AG09309 (cell line): ENCODE measurements at places on chromosomes 7 and 10.

GRCh38 chr10:85598646-85599045, 767.9 kb downstream of the GRID1 start:
- DNase-seq: no peak

DNA sequence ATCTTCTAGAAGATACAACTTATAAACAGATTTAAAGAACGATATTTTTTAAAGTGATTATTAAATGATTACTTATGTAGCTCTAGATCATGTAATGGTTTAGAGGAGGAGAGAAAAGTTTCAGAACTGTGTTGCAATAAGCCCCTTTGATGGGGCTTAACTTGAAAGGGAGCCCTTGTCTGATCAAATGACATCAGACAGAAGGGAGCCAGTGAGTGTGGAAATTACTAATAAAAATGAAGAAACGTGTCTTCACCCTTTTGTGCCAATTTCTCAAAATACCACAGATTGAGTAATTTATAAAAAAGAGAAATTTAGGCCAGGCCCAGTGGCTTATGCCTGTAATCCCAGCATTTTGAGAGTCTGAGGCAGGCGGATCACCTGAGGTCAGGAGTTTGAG, 318.2 kb downstream of the EXOC4 start:
- no peak for DNase-seq

GRCh38 chr10:114879541-114880158, 58.1 kb downstream of the FHIP2A start:
- no peak for DNase-seq

- DNase-seq: no peak
These were observed 679.4 kb upstream of the C7orf33 start for GRCh38 chr7:147911201-147911601.

DNA sequence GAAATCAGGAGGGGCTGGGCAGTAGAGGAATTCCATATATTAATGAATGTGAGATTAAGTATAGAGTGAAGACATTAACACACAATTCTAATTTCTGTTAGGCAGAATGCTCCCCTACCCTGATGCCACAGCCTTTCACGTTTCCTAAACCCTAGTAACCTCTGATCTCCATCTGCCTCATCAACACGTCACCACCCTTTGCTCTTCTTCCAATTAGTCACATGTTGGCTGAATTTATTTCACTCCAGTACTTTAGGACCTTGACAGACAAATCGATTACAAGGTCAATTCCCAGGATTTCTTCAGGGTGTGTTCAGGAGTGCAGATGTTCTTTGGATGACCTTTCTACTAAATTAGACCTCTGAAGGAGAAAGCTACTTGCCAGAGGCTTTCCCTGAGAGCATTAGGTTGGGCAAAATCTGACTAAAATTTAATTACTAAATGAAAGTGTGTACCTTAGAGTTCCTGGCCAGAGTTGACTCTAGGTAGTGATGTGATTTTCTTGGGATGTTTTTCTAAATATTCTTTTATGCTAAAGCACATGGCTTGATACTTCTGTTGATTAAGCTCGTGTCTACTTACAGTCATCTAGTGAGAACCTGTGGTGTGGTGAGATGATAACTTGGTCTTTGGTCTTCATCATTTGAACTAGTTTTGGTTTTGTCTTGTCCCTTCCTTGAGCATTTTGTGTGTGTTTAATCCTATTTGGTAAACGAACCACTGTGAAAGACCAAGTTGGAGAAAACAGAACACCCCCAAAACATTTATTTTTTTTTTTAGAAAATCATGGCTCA, 12.7 kb downstream of the AGR2 start:
- no peak for DNase-seq

DNA sequence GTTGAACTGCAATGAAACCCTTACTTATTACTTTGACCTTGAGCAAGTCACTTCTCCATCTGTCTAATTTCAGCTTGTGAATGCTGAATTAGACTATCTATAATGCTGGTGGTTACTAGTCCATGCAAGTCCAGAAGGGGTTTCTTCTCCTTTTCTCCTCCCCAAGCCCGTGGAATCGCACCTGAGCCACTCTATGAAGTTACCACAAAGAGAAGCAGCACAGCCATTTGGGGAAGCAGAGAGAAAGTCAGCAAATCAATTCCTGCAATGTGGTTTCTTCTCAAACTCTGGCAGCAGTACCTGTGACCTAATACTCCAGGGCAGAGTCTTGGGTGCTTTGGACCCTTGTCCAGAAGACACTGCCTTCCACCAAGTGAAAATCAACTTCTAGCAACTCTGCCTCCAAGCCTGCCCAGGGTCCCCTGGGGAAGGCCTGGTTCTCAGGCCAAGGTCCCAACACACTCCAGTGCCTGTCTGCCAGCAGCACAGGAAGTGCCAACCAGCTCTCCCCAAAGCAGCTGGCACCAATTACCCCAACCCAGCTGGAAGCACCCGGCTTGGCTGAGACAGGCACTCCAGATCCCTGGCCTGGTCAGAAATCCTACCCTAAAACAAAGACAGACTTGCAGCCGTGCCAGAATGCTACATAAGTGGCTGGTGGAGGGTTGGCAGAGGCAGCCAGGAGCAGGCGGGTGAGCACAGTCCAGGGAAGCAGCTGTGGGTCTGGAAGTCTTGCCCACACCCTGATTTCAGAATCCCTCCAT, 200.3 kb downstream of the LSM5 start:
- no peak for DNase-seq

DNA sequence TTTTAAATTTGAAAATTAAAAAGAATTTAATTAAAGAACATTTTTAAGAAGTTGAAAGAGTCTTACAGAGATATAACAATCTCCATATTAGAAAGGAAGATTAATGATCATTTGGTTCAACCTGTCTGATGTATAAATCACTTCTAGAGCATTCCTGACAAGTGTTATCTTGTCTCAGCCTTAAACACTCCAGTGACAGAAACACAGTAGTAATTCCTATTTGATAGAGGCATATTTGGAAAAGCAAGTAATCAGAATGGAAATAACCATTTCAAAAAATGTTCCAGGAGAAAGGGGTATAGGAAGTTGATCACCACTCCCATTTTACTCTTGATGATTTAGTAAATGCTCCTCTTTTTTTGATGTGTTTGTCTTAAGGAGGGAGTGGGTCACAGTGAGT, 213.1 kb upstream of the FAM3C start:
- no peak for DNase-seq

DNA sequence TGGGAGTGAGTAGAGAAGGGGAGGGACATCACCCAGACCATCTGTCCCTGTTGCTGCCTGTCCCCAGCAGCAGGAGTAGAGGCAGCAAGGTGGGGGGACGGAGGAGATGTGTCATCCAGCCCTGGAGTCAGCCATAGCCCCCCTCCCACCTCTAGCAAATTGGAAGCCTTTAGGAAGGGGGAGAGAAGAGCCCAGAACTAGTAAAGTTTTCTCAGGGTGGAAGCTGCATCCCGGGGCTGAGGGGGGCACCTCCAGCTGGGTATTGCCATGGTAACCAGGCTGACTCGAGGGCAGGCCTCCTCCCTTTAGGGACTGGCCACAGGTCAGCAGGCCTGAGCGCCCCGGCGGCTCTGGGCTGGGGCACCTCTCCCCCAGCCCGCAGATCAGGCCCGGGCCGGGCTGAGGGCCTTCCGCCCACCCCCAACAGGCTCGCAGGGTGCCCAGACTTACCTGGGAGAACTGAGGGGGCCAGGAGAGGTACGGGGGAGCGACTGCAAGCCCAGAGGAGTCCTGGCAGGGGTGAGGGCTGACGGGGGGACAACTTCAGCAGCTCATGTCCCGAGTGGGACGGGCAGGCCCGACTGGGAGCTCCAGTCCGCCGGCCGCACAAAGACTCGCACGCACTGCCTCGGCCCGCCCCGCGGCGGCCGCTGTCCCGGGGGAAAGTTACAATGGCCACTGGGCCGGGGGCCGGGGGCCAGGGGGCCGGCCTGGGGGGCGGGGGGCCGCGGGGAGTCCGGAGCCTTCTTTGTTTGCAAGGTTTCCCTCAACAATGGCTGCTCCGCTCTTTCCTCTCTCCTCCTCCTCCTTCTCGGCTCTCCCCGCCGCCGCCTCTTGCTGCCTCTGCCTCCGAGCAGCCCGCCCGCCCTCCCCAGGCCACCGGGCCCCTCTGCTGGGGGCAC, 6.0 kb downstream of the LDB1 start:
- DNase-seq: no peak
